ENCODE measurements at places on chromosomes 3 and 15.

DNA sequence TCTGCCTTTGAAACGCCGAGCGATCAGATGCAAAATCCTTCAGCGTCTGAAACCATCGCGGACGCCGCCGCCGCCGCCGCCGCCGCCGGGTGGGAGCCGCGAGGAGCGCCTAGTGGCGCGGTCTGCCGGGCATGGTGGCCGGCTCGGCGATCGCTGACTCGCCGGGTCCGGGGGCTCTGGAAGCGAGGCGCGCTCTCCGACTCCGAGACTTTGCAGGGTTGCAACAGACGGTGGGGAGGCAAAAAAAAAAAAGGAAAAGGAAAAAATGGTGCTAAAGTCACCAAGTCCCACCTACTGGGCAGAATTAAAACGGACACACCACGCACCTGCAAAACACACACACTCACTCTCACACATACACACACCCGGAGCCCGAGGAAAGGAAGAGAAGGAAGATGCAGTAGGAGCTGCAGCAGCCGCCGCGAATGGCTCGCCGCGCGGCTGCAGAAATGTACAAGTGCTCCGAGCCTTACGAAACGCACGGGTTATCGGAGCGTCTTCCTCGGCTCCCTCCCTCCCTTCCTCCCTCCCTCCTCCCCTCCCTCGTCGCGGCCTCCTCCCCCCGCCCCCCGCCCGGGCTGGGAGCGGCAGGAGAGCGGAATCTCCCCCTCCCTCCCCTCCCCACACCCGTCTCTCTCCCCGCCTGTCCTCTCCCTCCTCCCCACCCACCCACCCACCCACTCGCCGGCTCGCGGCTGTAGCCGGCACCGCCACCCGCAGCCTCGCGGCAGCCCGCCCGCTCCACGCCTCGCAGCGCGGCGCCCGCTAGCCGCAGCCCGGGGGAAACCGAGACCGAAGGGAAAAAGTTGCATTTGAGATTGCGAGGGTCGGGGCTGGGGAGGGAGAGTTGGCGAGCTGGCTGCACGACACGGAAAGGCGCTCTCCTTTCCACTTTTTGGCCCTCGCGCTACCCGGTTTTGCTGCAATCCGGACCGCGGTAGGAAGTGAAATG lies at the start of gene NTRK3:
TSS of gene NTRK3 (minus strand) at position 461 of the 952 bp plus-strand sequence. CDS start 586 bp downstream, outside the sequence.
- DNase-seq = no peak

- no peak for DNase-seq
These were observed 33.9 kb upstream of the MEIS2 start for GRCh38 chr15:37134244-37134643.

- no peak for DNase-seq
These were observed 29.6 kb upstream of the SELENOK start for GRCh38 chr3:53921296-53921695.

- DNase-seq = no peak
These were observed 116.5 kb downstream of the CMSS1 start for GRCh38 chr3:99933971-99934750.

DNA sequence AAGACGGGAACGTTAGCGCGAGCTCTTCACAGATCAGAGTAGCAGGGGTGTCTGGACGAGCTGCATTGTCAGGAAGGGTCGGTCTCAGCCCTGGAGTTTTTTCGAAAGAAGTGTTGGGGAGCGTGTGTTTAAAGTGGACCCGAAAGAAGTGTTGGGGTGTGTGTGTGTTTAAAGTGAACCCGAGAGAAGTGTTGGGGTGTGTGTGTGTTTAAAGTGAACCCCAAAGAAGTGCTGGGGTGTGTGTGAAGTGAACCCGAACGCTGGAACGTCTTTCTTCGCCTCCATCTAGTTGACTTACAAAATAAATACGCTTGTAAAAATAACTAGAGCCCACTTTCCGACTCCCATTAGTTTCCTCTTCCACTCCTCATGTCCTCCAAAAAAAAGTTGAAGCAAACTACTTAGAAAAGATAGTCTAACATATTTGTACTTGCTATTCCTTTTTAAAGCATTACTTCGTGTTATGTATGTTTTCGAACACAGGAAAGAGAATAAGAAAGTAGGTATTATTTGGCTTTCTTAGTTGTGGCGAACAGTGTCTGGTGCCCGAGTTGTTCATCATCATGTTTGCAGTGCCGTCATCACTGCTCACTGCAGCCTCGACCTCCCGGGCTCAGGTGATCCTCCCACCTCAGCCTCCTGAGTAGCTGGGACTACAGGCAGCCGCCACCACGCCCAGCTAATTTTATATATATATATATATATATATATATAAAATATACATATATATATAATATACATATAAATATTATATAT lies 1.0 kb downstream of the LRCH3 start:
- no peak for DNase-seq

DNA sequence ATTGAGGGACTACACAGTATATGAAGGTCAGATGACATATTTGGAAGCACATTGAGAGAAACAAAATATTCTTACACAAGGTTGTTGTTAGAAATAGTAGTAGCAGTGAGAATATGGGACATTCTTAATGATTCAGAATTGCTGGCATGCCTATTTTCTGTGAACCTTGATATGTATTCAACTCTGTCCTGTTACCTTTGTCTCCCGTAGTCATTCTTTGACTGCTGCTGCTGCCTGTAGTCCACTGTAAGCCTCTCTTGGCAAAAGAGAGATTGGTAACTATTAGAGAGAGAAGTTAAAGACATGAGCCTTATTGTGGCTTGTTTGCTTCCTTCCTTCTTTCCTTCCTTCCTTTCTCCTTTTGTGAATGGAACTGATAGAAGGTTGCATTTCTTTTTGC lies 64.5 kb downstream of the TCF12 start:
- DNase-seq = no peak

- no peak for DNase-seq
These were observed 125.4 kb upstream of the PLCL2 start for GRCh38 chr3:16759227-16759903.

GRCh38 chr3:123388042-123388441 lies 60.8 kb downstream of the ADCY5 start:
- no peak for DNase-seq

GRCh38 chr3:46006238-46007032 lies 10.8 kb upstream of the FYCO1 start:
- DNase-seq = no peak

DNA sequence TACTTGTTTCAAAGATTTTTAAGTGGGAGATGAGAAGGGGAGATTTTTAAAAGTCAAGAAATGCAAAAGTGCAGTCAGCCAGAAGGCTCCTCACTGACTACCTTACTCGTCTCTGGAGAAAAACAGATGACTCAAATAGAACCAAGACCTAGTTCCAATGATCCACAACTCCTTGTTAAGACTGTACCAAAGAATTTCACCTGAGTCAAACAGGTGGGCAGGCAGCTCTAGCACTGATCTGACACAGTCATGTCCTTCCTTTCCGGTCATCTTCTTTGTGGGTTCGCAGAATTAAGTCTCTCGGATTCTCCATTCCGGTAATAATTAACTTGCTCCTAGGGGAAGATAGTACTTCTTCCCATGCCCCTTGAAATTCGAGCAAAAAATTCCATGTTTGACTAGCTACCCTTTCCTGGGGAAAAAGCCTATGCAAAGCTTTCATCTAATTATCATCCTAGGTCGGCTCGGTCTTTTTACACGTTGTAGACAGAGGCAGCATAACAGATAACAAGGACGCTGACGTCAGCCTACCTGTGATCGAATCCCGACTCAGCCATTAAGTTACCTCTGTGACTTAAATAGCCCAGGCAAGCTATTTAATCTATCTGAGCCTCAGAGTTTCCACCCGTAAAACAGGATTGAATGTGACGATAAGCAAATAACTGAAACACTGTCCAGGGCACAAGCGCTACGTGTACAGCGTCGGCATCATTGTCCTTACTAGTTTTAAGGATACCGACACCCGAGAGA lies 758 bp downstream of the SELENOK start:
- no peak for DNase-seq

DNA sequence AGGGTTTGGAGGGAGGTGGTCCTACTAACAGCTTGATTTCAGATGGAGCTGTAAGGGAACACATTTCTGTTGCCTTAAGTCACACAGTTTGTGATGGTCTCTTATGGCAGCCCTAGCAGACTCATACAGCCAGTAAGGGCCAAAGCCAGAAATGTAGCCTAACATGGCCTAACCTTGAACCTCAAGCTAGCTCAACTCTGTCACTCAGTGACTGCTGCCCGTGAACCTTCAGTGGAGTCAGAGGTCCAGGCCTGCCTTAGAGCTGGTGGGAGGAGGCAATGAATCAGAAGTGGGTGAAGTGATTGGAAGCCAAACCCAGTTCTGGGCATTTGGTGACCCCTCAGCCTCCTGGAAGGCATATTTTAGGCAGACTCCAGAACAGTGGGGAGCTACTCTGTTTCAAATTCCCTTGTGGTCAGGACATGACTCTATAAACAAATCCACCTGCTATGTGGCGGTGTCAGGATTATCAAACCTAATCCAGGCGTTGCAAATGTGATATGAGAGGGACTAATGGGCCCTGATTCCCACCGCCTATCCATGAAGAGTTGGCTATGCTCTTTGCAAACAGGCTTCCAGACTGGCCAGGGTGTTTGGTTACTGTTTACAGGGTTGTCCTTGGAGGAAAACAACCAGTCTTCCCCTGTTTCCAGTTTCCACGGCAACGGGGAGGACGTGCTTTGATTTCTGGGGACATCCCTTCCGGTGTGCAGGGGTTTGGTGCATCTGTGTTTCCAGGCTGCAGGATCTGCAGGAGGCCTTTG lies 105.9 kb upstream of the AGBL1 start:
- DNase-seq = no peak

DNA sequence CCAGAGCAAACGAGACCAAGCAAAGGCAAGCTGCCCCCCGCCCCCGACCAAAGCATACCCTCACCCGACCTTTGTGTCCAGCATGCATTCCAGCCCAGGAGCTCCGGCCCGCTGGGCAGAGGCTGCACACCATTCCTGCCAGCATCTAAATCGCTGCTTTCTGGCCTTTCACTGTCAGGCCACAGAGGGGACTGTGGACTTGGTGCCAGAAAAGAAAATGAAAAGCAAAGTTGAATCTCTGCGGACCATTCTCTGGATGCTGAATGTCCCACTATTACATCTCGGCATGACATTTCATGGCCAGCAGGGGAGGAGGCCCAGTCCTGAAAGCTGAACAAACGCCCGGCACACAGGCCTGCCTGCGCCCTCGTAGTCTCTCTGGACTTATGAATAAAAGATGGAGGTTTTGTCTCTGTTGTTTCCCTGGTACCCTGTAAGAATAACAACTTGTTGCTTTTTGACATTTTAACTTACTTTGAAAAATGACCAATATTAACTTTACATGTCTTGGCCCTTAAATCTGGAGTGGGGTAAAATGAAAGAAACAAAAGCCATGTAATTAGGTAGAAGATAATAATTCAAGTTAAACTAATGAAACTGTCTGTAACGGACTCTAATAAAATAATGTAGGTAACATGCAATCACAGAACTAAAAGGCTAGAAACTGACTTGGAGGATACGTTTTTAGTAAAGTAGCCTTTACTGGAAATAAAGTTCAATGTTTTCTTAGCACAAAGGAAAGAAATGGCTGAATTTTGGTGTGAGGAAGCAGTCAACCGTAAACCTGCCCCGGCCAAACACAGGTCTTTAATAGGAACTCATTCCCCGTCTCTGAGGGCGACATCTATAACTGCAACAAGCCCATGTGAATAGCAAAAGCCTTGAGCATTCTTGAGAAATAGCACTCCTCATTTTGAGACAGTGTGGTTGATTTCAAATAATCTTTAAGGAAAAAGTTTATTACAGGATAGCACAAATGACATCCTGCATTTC lies 12.7 kb downstream of the IL17RD start:
- DNase-seq = no peak

DNA sequence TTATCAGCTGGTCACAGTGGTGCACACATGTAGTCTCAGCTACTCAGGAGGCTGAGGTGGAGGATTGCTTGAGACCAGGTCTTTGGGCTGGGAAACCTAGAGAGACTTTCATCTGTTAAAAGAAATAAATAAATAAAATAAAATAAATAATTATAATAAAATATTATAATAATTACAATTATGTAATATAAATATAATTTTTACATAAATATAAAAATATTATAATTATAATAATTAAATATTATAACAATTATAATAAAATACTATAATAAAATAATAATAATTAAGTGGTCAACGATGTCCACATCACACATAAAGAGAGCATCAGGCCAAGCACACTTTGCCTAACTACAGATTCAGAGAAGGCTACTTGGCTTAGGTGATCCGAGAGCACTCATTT lies 14.6 kb downstream of the QRICH1 start:
- DNase-seq = no peak

DNA sequence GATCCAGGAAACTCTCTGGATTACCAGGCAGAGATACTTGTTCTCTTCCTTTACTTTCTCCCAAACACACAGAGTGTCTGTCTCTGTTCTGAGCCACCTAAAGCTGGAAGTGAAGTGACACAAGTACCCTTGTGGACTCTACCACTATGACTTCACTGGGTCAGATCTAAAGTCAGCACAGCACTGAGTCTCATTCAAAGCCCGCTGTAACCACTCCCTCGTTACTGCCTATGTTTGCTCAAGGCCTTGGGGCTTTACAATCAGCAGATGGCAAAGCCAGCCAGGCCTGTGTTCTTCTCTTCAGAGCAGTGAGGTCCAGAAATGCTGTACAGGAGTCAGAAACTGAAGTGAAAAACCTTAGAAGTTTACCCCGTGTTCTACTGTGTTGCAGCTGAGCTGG lies 588.3 kb upstream of the SEMA6D start:
- no peak for DNase-seq
